T1000 (cell line): ENCODE measurements at places on chromosomes 16 and 17.

GRCh38 chr16:87185308-87185707 lies 131.9 kb downstream of the C16orf95 start:
- DNase-seq, result no peak

- peak; percentile 50 for DNase-seq
Measured at GRCh38 chr17:77019893-77020379, 120.8 kb upstream of the SEC14L1 start.

DNA sequence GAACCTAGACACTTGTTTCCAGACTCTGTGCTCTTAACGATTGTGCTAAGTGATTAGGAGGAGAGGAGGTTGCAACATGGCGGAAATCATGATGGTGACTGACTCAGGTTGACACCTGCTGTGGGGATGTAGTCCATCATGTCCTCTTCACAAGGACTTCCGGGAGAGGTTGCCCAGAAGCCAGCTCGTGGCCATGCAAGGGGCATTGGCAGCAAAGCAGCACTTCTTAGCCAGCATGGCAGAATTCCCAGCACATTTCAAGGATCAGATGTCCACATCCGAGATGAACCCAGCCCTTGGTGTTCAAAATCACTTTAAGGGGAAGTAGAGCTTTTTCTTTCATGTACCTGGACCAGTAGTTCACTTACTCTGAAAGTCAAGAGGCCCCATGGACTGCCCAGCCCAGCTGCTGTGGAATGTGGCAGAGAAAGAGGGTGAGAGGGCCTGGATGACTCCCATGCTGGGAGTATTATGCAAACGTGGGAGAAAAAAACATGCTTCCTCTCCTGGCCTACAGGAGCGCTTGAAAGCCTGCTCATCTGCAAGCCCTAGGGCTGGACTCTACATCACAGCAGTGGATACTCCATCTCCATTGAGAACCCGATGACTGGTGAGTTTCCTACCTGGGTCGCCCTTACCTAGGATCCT lies 65.5 kb downstream of the IRX6 start:
- DNase-seq, result no peak

DNA sequence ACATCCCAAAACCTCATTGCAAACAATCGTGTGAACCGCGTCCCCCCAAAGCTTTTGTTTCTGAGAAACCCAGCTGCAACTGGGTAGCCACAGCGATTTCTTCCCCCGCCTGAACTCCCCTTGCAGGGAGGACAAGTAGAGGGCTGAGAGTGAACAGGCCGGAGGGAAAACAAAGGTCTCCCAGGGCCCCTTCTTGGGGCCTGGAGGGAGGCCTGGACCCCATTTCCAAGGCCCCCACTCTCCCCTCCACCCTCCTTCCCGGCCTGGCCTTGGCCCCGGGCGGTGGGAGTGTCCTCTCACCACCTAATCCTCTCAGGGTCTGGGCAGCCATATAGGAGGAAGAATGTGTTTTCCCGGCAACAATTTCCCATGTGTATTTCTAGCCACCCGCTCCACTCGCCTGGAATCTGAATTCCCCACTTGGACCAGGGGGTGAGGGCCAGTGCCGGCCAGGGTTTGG lies 2.6 kb downstream of the GLIS2 start:
- no peak for DNase-seq

- DNase-seq, result peak; percentile 7
Measured at GRCh38 chr17:20266806-20267458, 200.4 kb downstream of the LGALS9B start.

GRCh38 chr16:2151188-2152091 lies 3.0 kb downstream of the RAB26 start:
- DNase-seq, result no peak

GRCh38 chr17:77231076-77231871 lies 90.5 kb downstream of the SEC14L1 start:
- DNase-seq, result no peak
